ENCODE measurements at places on chromosomes 1 and 21.

- DNase-seq: no peak
Measured at GRCh38 chr21:41247561-41248545, 68.7 kb upstream of the FAM3B start.

- no peak for DNase-seq
Measured at GRCh38 chr1:183477986-183478781, 5.9 kb downstream of the SMG7 start.

- DNase-seq: no peak
Measured at GRCh38 chr1:198166900-198167299, 10.1 kb downstream of the NEK7 start.

DNA sequence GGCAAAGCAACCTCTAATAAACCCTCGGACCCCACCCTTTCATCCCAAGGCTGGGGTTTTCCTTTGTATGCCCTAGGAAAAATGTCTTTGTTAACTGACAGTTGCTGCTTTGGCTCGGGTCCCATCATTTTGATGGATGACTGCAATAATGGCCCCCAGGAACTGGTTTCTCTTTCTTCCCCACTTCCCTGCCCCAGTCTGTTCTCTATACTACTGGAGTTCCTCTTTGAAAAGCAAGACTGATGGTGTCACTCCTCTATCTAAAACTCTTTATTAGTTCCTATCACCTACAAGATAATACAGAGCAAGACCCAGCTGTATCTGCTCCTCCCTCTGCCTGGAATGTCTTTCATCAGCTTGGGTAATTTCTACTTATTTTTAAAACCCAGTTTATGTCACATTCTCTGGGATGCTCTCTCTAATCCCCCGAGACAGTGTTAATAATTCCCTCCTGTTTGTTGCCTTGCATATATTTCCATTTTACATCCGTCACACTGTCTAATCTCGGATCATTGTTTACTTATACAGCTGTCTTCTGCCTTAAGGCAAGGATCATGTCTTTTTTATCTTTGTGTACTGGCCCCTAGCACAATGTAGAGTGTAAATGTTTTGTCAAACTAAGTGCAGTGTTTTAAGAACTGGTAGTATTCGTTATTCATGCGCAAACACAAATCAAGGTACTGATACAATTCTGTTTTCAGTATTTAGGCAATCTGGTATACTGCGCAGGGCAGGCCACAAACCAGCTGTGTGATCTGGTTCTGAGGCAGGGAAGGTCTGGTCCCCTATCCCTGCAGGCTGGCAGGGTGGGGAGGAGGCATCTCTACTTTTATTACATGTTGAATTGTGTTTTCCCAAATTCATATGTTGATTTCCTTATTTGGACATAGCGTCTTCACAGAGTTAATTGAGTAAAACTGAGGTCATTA, 16.1 kb downstream of the SLAMF1 start:
- no peak for DNase-seq

DNA sequence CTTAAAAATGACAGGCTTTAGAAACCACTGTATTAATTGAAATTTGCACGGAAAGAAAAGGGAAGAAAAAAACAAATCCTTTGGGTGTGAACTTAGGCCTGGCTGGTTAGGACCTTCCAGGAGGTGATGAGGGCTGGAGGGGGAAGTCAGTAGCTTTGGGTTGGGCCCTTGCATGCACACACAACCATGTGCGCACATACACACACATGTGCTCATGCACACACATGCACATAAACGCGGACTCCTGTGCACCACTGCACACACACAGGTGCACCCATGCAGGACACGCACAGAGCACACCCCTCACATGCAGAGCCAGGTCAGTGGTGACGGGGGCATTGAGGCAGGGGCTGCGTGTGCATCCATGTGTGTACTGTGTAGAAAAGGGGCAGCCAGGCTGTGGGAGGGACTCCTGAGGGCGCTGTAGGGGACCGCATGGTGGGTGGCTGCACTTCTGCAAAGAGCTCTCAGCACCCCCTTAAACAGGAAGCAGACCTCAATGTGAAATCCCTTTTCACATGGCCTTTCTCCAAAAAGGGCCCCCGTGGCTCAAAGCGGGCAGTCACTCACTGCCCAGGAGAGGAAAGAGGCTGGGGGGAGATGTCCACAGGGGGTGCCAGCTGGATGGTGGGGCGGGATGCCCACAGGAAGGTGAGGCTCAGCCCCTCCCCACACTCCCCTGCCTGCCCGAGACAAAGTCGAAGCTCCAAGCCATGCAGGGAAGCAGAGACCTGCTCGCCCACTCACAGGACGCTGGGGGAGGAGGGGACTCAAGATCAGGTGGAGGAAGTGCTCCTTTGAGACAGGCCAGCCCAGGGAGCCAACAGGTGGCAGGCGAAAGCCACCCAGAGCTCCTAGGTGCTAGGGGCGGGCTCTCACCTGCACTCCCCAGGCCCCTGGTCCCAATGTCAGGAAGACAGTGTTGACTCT, 95.2 kb downstream of the ITPKB start:
- DNase-seq: no peak

DNA sequence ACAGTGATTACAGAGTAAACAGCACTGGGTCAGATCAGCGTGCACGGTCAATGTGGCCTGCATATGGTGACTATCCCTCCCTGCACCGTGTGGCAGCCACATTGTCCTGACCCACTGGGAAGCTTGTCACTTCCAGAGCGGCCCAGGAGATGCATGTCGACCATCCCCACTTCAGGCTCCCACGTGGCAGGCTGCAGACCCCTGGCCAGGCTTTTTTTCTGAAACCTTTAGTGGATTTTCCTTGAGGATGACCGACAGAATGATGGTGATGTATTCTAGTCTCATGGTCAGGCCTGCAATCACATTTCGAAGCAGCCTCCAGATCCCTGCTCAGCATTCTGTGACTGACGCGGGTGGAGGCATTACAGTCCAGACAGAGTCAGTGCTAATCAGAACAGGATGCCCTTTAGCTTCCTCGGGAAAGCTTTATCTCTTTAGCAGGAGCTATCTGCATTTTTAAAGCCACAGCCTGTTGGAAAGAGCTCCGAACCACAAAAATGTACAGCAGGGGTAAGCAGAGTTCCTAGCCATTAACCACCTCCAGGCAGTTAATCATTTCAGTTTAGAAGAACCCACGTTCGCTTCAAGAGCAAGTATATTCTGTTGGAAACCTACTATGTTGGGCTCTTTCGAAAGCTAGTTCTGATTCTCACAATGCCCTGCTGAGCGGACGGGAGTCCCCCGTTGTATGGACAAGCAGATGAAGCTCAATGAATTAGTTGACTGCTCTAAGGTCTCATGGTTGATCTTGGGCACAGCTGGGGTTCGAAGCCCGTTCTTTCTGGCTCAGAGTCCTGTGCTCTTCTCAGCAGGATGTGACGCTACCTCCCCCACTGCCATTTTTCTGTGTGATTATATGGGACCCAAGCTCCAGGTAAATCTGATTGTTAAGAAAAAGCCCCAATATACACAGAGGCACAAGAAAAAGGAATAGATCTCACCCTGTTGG, 56.5 kb downstream of the IRF2BP2 start:
- peak; percentile 72 for DNase-seq

- DNase-seq: no peak
Measured at GRCh38 chr1:231666220-231666936, 39.8 kb downstream of the DISC1 start.

- no peak for DNase-seq
Measured at GRCh38 chr1:36572906-36573305, 90.2 kb upstream of the CSF3R start.

- peak; percentile 49 for DNase-seq
Measured at GRCh38 chr1:248054671-248055070, 8.0 kb downstream of the OR2L3 start.
